Inflammatory macrophage treated with lipopolysaccharide for 4 hours (primary cell): ENCODE measurements at places on chromosomes 11 and 22.

- DNase-seq = no peak
Observed at GRCh38 chr22:44677353-44677840, 24.6 kb upstream of the PRR5 start.

DNA sequence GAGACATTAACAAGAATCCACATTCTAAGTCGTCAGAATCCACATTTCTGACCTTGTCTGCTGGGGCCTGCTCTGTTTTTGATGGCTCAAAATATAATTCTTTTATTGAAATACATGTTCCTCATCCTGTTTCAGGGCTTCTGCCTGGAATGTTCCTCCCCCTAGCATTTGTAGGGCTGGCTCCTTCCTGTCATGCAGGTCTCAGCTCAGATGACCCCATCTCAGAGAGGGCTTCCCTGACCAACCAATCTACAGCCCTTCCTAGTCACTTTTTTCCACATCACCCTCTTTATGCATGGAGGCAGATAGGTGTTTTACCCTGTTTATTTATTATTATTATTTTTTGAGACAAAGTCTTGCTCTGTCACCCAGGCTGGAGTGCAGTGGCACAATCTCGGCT is 14.8 kb downstream of the TMEM123 start:
- DNase-seq = no peak

DNA sequence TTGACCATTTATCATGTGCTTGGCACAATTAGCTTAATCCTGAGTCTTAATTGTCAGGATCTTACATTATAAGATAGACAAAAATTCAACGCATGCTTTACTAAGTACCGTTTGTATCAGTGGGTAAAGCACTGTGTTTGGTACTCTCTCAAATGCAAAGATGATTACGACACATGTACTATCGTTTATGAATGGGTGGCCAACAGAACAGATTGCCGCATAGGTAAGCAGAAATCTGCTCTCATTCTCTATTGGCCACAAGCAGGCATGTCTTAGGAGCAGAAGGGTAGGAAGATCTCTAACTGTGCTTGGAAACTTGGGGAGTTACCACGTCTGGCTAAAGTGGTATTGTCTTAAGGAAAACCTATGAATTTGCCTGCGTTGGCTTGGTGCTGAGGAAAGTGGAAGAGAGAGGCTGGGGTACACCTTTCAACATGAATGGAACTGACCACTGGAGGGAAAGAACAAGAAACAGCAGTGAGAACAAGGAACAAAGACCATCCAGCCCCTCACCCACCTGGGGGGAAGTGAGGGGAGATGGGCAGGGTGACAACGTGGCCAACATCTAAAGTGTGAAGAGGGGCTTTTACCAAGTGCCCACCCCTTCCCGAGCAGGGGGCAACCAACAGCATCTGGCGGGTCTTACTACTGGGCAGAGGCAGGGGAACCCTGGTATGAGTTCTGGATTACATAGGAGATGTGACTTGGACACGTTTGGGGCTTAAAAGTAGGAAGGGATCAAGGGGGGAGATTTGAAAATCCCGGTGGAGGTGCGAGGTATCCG is 1.0 kb upstream of the TUBA8 start:
- no peak for DNase-seq

GRCh38 chr11:3049430-3050243 is 7.6 kb downstream of the CARS1 start:
- DNase-seq = peak; percentile 83

DNA sequence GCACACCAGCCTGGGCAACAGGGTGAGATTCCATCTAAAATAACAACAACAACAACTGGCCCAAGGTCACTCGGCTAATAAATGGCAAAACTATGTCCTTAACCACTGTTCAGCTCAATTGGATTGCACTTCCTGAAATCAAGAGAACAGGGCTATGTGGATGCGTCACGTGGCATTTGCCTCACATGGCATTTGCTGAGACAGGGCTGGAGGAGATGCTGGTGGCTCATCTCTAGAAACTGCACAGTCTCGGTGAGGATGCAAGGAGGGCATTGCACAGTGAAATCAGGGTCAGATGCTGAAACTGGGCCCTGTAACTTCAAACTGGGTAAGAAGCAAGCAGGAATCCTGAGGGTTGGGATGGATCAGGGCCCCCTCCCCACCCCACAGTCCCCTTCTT is 171.9 kb downstream of the BUD13 start:
- no peak for DNase-seq

- no peak for DNase-seq
Observed at GRCh38 chr11:127625402-127625801, 624.8 kb upstream of the KIRREL3 start.

DNA sequence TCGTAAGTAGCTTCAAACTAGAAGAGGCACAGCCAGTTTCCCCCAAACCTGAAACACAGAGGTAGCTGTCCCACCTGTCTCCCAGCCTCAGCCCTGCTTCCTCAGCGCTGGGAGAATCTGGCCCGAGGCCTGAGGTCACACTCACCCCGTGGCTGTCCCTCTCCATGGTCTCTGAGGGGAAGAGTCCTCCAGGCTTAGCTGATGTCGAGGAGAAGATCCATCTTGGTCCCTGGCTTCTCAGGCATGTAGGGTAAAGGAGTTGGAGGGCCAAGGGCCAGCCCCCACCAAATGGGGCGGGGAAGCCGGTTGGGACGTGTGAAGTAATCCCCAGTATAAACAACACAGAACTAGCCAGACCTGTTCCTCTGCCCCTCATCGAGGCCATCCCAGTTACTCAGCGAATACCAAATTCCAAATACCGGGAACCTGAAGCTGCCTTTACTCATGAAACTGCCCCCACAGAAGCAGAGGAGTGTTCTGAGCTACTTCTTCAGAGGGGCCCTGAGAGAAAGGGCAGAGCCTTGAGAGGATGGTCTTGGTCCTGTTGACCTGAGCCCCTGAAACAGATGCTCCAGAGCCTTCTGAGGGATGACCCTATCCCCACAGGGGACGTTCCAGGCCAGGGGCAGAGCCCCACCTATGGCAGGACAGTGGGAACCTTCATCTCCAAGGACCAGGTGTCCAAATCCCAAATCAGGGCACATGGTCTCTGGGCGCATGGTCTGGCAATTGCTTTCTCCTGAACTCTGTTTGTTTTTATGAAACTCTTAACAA is at the start of gene TMPRSS13:
Gene TMPRSS13 (minus strand): TSS at position 261 of the 774 bp plus-strand sequence. CDS start 95 bp downstream, at position 166.
- DNase-seq = no peak

GRCh38 chr22:37269936-37270678 is 12.2 kb upstream of the CYTH4 start:
- DNase-seq = peak; percentile 76

DNA sequence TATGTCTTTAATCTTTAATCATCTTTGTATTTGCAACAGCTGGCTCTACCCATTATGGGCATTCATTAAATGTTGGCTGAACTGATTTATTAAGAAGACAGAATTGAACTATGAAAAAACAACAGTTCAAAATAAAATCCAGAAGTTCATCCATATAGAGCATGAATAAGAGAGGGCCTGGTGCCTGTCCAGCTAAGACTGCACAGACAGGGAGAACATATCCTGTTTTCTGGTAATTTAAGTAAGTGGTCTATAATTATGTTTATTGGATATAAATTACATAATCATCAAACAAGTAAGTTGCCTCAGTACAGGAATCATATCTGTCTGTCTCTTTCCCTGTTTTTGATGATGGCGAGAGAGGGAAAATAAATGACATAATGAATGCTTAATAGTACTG is 137.2 kb downstream of the RBFOX2 start:
- DNase-seq = no peak

- DNase-seq = no peak
Observed at GRCh38 chr22:23196165-23196564, 15.9 kb downstream of the BCR start.

DNA sequence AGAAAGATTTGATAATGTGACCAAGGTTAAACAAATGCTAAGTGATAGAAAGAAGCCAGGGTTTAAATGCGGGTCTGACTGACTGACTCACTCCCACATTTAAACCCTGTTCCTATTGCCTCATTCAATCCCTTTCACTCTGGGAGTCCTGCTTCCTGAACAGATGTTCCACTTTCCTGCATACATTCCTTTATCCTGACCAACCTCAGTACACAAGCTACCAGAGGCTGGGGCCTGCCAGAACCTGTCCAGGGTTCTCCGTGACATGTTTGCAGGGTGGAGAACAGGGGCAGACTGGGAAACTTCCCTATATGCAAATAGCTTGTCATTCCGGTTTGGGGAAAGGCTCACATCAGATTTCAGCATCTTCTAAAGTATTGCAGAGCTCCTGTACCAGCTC is 3.0 kb upstream of the ANKK1 start:
- DNase-seq = no peak
